ENCODE measurements at places on chromosomes 5 and 9. TPM values are rescaled to one million over a fixed set of nuclear protein-coding genes. Genes with fewer than 3 reads are reported as not detected.

The SELENOP gene
- total RNA-seq: 0.62 TPM

The PCDHGA6 gene
- total RNA-seq: not detected

The LRRTM2 gene
- total RNA-seq: not detected

The PCSK5 gene
- total RNA-seq: 2.0 TPM

The CKMT2 gene
- not detected for total RNA-seq

The SUSD3 gene
- total RNA-seq: 68.7 TPM

The TTC23L gene
- total RNA-seq: not detected

The TCERG1 gene
- total RNA-seq: 86.9 TPM

The WDR31 gene
- total RNA-seq: 0.22 TPM

GRCh38 chr5:137561608-137562007 lies 62.5 kb upstream of the SPOCK1 start:
- DNase-seq: no peak

DNA sequence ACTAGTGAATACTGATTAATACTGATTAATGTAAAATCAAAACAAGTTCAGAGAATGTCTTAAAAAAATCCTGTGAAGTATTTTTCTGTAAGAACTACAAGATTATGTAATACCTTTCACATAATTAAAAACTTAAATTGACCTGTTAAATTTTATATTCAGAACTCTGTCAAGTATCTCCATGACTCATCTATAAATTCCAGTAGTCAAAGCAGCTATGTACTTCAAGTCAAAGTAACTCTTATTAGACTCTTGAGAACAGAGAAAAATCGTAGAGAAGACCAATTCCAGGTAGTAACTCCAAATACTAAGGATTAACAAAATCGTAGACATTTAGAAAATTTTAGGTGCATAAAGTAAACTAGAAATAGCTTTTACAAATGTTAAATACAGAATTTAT lies 77.1 kb downstream of the HOMER1 start:
- no peak for DNase-seq

GRCh38 chr5:67234671-67235176 lies 38.1 kb upstream of the CD180 start:
- DNase-seq: no peak

DNA sequence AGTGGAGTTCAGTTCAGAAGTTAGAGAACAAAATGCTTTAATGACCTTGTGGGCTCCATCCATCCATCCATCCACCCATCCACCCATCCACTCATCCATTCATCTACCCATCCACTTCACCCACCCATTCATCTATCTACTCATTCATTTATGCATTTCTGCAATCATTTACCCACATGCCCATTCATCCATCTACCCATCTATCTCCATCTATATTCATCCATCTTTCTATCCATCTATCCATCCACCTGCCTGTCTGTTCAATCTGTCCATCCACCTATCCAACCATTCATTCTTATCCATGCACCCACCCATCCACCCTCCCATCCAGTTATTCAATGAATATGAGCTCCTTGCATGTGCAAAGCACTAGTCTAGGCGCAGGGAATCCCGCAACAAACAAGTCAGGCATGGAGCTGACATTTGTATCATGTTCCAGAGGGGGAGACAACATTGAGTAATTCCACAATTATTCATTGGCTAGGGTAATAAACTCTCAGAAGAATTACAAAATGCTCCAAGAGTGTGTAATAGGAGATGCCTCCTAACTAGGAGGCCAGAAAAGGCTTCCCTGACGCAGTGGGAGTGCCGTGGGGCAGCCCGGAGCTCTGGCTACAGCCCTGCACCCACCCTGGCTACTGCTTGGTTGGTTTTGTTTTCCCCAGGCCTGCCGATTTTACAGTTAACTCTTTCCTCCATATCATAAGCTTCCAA lies 211.2 kb downstream of the NXNL2 start:
- DNase-seq: no peak

GRCh38 chr5:75828029-75828428 lies 110.8 kb upstream of the POC5 start:
- DNase-seq: no peak

GRCh38 chr5:52943285-52943684 lies 45.9 kb upstream of the ITGA2 start:
- no peak for DNase-seq

DNA sequence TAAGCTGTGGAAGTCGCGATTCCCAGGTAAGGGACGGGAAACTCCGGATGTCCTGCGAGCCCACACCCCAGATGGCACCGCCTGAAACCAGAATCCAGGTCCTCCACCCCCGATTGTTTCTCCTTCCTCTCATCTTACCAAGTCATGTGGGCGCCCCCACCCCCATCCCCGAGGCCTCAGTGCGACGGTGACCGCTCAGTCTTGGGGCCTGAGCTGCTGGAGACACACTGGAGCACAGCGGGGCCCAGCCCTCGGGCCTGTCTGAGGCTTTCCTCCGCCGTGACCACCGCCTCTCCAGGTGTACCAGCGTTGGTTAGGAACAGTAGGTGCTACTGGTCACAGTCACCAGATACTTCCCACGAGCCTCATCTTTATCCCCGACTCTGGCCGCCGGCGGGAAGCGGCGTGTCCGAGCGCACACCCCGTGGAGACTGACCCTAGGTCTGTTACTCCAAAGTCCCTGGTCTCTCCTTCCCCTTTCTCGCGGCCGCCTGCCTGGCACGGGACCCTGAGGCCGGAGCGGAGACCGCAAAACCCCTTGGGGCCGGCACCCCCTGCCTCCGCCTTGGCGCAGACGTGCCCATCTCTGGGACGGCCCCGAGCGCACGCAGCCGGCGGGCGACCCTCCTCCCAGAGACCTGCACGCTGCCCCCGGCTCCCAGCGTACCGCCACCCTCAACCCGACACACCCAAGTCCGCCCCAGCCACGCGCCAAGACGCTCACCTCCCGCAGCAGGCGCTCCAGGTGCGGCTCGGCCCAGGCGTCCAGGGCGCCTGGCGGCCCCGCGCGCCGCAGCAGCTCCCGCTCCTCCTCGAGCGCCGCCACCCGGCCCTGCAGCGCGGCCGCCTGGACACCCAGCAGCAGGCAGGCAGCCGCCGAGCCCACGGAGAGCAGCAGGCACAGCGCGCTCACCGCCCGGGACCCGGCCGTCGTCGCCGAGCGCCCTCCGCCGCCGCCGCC lies 733 bp downstream of the COL23A1 start:
- no peak for DNase-seq

DNA sequence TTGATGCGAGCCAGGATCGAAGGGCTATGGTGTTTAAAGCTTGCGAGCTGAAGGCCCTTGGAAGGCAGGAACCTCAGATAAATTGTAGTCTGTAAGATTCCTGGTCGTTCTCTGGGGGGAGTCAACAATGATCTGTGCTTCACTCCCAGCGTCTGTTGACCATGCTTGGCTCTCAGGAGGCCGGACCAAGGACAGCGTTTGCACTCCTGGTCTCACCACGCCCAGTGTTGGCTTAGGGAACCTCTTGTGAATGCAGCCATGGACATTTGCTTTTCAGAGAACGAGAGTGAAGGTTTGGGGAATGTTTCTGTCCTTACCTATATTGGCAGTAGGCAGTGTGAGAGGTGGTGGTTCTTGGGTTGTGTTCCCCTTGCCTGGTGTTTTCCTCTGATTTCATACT lies 60.2 kb upstream of the FAM120AOS start:
- no peak for DNase-seq

GRCh38 chr5:78805474-78806124 lies 157.0 kb upstream of the LHFPL2 start:
- DNase-seq: no peak

DNA sequence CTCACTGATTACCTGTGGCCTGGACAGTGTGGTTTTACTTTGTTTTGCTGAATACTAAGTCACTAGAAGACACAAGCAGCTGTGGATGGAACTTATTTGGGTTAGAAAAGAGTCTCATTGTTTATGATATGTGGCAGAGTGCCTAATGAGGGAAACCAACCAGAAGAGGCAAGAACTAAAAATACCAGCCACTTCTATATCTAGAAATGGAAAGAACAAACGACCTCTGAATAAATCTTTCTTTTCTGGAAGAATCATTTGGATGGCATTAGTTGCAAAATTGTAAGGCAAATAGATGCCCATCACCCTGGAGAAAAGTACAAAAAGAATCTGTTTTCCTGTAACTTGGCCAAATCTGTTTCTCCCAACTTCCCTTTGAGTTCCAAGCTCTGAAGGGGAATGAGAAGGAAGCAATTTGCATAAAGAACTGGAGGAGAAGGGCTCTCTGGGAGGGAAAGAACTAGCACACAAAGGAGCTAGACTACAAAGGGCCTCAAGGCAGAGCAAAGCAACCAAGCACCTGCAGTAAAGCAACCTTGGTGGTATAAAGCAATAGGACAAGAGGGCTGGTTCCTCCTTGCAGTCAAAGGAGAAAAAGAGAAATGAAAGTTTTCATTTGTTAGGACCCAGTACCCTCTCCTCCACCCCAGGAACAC lies 455.4 kb downstream of the CAAP1 start:
- no peak for DNase-seq

DNA sequence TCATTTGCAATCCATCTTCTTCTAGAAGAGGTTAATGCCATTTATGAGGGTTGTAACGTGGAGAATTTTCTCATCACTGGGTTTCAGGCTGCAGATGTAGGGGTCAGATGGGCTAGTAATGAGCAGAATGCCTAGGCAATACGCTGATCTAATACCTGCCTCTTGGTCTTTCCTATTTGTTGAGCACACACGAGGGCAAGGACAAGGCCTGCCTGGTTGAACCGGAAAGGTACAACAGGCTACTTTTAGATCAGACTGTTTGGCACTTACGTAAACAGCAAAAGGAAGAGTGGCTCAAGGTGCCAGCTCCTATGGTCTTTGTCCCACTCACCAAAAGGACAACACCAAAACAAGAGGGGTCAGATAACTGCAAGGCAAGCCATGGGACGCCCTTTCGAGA lies 24.0 kb upstream of the GNE start:
- no peak for DNase-seq

DNA sequence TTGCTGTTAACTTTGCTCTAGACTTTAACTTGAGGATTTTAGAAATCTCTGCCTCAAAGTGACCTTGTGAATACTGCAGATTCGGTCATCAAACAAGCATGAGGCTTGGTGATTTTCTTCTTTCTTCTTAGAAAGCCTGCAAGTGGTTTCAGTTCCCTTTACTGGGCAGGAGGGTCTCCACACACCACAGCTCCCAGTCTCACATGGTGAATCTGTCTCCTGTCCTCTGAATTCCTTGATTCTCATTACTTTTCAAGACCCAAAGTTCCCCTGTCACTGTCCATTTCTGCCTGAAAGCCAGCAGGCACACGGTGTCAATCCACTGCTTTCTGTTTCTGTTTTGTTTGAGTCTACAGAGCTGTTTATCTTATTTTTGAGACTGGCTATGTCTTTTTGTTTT lies 14.1 kb downstream of the HSPB3 start:
- DNase-seq: no peak

Data from CD4-positive, CD25-positive, alpha-beta regulatory T cell (primary cell).